ENCODE measurements at places on chromosomes 12 and 14.
A peak's percentile ranks its signal among the peaks of the same experiment; 100 is the strongest.

DNA sequence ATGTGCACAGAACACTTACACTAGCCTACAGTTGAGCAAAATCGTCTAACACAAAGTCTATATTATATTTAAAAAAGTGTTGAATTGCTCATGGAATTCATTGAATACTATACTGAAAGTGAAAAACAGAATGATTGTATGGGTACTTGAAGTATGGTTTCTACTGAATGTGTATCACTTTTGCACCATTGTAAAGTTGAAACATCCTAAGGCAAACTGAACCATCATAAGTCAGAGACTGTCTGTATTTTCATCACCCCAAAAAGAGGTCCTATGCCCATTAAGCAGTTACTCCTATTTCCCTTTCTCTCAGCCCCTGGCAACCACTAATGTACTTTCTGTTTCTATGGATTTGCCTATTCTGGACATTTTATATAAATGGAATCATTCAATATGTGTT, 4.4 kb upstream of the AMIGO2 start:
- no peak for DNase-seq

GRCh38 chr14:92264195-92264594, 58.8 kb upstream of the SLC24A4 start:
- DNase-seq: no peak

GRCh38 chr14:28303248-28303647, 463.3 kb upstream of the FOXG1 start:
- DNase-seq: no peak

- DNase-seq: no peak
Observed at GRCh38 chr12:7693793-7694192, 1.8 kb downstream of the GDF3 start.

DNA sequence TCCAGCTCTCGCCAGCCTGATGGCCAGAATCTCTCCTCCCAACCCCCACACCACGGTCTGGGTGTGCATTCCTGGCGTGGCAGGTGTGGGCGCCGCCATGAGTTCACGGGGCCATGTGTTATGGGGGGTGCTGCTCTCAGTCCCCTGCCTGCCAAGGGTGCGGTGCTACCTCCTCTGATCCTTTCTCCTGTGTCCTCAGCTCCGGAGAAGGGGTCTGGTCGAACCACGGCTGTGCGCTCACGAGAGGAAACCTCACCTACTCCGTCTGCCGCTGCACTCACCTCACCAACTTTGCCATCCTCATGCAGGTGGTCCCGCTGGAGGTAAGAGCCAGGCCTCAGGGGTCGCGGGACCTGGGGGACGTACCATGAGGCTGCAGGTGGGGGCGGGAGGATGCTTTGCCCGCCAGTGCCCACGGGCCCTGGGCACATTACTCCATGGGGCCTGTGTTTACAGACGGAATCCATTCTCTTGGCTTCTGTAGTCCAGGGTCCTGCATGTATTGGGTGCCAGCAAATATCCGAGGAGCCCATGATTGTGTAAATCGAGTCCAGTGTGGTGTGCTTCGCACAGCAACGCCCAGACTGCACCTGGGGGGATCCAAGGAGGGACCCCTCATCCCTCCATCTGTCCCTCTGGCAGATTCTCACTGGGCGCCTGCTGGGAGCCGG, 130.8 kb downstream of the ADGRD1 start:
- no peak for DNase-seq

DNA sequence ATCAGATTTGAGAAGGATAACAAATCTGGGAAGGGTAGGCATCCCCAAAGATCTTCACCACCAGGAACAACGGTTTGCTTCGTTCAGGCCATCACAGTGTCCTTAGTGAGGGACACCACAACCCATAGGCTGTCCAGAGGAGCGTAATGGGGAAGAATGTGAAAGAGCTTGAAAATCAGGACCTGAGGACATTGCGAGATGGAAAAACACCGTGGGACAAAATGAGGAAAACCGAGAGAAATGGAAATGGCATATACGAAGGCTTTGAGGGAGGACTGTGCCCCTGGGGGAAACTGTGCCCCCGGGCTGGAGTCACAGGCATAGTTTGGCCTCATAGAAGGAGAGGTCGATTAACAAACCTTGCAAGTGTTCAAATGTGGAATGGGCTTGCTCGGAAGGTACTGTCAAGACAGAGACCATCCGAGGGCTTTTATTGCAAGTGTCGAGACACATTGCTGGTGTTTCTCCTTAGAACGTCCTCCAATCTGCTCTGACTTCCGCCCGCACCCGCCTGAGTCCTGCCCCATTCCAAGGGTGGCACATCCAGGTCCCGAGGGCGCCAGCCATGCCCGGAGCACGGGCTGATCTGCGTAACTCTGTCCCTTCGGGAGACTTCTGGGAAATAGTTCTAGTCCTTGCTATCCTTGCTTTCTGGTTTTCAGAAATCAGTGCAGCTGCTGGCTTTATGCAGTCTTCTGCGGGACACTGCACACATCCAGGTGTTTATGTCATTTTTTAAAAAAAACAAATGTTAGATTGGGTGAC, 885 bp upstream of the PALS1 start:
- peak; percentile 35 for DNase-seq

GRCh38 chr12:76694369-76694768, 69.5 kb upstream of the ZDHHC17 start:
- no peak for DNase-seq

GRCh38 chr12:8647968-8648367, 14.7 kb downstream of the MFAP5 start:
- DNase-seq: no peak

- DNase-seq: no peak
Observed at GRCh38 chr12:75196865-75197264, 12.8 kb downstream of the KCNC2 start.

DNA sequence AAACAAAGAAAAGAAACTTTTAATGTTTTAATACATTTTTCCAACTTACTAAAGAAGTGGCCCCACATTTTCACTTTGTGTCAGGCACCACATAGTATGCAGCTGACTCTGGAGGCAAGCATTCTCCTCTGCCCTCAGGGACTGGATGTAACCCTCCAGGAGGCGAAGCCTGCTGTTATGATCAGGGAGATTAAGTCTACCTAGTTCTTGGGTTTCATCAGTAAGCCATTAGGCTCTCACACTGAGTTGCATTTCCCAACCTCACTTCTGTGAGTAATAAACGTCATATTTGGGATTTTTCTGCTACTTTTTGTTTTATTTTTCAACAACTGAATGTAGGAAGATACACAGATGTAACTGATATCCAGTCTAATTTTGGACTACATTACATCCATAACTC, 101.2 kb upstream of the LRFN5 start:
- no peak for DNase-seq

DNA sequence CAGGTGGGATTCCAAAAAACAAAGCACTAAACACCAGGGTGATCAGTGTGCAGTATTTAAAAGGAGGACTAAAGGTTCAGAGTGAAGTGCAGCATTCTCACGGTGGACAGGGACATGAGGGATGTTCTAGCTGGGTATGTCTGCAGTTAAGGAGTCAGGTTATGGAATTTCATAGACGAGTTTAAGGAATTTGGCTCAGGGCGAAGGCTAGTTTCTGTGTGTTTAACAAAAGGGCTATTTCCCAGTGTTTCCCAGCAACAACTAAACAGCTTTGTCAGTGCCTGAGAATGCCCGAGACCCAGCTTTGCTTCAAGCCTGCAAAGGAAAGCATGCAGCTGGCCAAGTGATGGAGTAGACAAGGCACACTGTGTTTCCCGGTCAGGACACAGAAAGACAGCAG, 7.0 kb downstream of the KRT1 start:
- no peak for DNase-seq

DNA sequence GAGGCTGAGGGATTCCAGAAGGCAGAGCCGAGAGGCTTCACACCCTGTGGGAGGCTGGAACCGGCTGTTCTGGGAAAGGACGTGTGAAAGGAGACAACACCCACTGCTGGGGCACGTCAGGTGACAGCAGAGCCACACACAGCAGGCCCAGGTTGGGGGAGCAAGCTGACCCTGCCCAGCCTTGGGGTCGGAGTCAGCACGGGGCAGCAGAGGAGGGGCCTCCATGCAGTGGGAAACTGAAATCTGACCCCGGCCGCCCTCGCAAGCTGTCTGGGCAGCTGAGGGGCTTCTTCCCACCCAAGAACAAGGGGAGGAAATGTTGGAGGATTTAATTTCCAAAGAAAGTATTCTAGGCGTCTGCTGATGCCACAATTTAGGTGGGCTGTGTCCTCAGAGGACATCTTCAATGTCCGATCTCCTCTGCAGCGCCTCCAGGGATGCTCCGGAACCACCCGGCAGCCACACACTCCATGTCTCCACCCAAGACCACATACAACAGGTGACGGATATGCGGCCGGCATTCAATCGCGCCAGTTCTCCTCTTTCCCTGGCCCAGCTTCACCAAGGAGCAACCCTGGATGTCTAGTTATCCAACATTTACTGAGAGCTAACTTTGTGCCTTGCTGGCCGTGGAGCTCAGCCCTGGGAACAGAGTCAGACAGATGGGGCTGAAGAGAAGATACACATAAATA, 30.7 kb downstream of the SNRNP35 start:
- no peak for DNase-seq

DNA sequence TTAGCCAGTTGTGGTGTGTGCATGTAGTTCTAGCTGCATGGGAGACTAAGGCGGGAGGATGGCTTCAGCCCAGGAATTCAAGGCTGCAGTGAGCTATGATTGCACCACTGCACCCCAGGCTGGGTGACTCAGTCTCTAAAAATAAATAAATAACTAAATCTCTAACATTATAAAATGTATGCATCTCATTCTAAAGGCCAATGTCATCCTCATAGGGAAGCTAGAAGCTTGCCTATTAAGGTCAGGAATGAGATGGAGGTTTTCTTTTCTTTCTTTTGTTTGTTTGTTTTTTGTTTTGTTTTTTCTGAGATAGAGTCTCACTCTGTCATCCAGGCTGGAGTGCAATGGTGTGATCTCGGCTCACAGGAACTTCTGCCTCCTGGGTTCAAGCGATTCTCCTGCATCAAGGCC, 48.8 kb upstream of the PAPLN start:
- no peak for DNase-seq

DNA sequence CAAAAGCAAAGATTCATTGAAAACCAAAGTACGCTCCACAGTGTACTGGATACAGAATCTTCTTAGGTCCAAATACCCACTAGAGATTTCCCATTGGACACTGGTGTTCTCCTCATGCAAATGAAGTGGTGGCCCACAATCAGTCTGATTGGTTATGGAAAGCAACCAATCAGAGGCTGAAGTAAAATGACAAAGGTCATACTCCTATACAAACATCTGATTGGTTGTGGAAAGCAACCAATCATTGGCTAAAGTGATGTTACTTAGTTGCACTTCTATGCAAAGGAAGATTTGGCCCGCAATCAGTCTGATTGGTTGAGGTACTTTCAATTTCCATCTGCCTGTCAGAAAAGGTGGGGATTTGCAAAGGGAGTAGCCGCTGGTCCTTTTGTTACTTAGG, 1.3 kb upstream of the WASHC3 start:
- DNase-seq: no peak

- DNase-seq: no peak
Observed at GRCh38 chr12:22971701-22972191, 346.8 kb downstream of the ETNK1 start.

- DNase-seq: no peak
Observed at GRCh38 chr12:53466640-53467039, 14.7 kb downstream of the PCBP2 start.

GRCh38 chr12:132633901-132634300, 15.3 kb downstream of the P2RX2 start:
- DNase-seq: no peak

DNA sequence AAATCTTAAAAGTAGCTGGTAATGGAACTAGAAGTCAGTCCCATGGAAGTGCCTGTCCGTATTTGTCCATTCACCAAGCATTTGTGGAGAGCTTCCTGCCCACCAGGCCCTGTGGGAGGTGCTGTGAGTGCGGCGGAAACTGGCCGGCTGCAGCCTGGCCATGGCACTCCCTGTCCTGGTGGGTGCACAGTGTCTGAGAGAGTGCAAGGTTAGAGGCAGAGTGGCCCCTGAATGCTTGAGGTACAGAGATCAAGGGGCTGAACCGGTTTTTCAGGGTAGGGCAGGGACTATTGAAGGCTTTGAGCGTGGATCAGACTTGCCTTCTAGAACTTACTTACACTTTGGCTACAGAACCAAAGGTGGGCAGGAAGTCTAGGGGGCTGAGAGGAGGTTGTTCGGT, 92.9 kb downstream of the ESR2 start:
- no peak for DNase-seq

GRCh38 chr14:63747846-63748245, 20.0 kb upstream of the SGPP1 start:
- DNase-seq: no peak

- peak; percentile 85 for DNase-seq
Observed at GRCh38 chr14:88005050-88005481, at the start of gene GPR65. TSS of gene GPR65 (plus strand) at chr14:88005135. CDS start at chr14:88010848, 5,713 bp downstream.

DNA sequence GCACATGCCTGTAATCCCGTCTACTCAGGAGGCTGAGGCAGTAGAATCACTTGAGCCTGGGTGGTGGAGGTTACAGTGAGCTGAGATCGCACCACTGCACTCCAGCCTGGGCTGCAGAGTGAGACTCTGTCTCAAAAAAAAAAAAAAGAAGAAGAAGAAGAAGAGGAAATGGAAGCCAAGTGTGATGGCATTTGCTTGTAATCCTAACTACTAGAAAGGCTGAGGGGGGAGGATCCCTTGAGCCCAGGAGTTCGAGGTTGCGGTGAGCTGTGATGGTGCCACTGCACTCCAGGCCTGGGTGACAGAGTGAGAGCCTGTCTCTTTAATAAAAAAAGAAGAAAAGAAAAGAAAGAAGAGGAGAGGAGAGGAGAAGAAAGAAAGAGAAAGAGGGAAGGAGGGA, 52.1 kb downstream of the LGMN start:
- DNase-seq: no peak

- no peak for DNase-seq
Observed at GRCh38 chr12:619346-619745, 43.9 kb downstream of the NINJ2 start.

GRCh38 chr12:39427360-39427808, 15.5 kb downstream of the KIF21A start:
- no peak for DNase-seq

- no peak for DNase-seq
Observed at GRCh38 chr12:101013993-101014392, 196.0 kb downstream of the SLC5A8 start.

- no peak for DNase-seq
Observed at GRCh38 chr14:91008759-91009409, 51.6 kb downstream of the RPS6KA5 start.

DNA sequence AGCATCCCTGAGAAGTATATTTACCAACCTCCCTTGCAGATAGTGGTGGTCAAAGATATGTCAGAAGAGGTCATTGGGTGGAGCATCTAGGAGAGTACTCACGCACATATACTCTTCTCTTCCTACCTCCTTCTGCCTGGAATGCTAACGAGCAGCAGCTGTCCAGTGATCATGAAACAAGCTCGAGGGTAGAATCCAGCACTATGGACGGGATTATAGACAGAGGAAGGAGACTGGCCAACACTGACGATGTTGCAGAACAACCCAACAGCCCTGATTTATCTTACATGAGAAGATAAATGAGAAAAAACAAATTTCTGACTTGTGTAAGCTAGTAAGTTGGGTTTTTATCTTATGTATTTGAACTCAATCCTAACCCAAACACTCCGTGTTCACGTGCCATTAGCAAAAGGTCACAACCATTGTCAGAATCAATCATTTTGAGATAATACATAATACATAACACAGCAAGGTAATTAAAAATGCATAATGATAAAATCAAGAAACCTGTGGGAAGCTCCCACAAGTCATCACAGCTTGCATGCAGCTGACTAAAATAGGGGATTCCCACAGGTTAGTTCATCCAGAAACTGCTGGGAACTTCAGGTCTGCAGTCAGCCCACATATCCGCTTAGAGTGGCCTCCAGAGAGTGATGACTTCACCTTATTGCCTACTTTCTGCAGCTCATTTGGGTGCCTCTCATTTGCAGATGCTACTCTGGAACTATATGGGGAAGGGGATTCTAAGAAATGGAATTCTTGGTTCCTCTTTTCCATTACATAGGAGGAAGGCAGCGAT, 36.3 kb upstream of the STK38L start:
- DNase-seq: no peak

- no peak for DNase-seq
Observed at GRCh38 chr12:52217223-52217622, 15.8 kb upstream of the KRT7 start.
